NCI-H187 (cell line): ENCODE measurements at places on chromosomes 6 and 20.

DNA sequence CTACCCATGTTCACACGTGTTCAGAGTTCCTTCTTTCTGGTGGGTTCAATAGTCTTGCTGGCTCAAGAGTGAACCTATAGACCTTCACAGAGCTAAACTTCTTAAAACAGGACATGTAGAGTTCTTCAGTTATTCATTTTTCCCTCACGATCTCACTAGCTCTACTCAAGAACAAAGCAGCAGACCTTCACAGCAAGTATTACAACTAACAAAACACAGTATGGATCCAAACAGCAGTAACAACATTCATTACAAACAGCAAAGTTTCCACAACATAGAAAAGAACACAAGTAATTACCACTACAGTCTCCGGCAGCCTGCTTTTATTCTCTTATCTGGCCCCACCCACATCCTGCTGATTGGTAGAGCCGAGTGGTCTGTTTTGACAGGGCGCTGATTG is 39.5 kb upstream of the MCUR1 start:
- DNase-seq, result no peak

- DNase-seq, result no peak
These were observed 128.6 kb downstream of the SCAF8 start for GRCh38 chr6:154861825-154862224.

DNA sequence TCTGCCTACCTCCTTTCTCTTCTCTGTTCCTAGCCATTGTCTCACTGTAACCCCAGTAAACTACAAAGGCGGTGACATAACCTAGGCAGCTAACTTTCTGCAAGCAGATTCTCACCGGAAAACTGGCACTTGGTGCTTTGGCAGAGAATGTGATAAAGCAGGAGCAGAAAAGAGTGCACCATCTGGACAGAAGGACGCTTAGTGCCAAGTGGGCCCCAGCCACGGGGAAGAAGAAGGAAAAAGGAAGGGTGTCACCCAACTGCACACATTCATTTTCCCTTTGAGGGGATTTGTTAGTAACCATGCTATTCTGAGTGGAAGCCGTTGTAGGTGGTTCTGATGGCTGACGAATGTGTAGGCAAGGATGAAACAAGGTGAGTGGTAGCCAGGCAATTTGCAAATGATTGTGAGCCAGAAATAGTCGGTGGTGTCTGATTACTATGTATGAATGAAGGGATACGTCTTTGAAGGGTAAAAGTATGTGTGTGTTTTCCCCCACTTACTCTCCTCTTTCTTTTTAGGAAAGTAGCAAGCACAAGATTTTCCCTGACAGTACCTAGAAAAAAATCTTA is 148.3 kb upstream of the STXBP5 start:
- DNase-seq, result no peak

- DNase-seq, result no peak
These were observed 246.0 kb downstream of the PHACTR1 start for GRCh38 chr6:12962529-12962928.

- no peak for DNase-seq
These were observed 2.4 kb downstream of the UNC5CL start for GRCh38 chr6:41036601-41037000.

- no peak for DNase-seq
These were observed 46.0 kb upstream of the UST start for GRCh38 chr6:148700741-148701311.

DNA sequence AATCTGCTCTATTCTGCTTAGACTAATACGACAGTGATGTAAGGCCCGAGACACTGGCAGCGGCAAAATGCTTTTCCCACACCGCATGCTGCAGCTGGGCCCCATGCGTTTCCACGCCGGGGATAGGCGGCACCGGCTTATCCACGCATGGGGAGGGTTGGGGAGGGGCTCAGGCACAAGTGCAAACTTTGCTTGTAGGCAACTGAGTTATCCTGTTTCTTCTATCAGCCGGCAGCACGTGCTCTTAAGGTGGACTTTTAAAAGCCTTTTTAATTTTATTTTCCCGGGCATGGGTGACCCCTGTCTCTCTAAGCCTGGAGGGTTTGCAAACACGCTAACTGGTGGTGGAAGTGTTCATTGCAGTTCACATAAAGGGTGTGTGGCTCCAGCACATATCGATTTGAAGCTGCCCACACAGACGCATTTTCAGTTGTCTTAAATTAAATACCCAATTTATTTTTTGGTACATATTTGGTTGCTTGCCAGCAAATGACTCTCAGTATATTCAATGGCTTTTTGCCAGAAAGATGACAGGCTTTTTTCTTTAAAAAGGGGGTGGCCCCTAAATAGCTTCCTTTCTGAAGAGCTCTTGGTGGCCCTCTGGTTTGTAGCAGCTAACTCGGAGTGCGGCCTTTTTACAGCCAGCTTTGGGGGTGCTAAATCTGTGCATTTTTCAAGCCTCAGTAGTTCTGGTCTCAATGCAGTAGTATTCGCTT is 561.8 kb upstream of the AGPAT4 start:
- DNase-seq, result no peak

DNA sequence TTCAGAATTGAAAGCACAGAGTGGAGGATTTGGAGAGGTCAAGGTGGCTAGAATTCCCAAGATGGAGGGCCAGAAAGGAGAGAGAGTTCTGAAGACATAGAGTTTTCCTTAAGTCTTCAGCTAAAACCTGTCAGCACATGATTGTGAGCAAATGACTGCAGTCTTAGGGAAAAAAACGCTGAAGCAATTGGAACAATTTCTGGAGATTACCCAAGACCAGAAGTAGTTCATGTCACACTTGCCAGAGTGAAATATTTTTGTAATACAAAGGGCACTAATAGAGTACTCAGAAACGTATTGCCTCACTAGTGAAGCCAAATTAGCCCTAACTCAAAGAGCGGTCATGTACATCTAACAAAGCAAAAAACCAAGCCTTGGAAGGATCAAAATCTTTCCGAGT is 541.3 kb upstream of the MARCKS start:
- DNase-seq, result no peak
